ENCODE measurements at places on chromosomes 6 and 20.

- no peak for DNase-seq
These were observed 21.7 kb upstream of the DAAM2 start for GRCh38 chr6:39770446-39770845.

DNA sequence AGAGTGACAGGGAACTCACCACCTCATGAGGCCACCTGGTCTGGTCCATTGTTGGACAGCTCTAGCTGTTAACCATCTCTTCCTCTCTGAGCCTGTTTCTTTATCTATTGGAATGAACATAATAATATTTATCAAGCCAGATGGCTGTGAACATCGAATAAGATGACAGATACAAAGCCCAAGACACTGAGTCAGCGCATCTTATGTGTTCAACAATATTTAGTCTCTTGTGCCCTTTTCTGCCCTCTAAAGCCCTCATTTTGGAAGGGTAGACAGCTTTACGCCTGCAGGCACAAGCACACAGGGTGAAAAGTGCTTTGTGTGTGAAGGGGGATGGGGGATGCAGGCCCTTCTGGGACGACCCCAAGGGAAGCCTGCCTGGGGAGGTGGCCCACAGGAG lies 164.0 kb downstream of the GRM4 start:
- DNase-seq, result no peak

DNA sequence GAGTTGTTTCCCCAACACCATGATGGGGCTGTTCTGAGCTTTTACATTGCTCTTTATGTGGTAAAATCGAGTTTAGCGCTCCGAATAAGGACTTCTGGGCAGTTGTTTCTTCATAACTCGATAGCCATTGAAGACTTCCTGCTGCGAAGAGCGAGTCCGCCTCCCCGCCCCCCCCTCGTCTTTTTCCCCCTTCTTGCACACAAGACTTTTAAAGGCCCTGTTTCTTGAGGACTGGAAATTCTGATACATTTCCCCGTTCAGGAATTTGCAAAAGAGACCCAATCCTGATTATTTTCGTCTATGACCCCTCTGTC lies 1.5 kb upstream of the CITED2 start:
- no peak for DNase-seq

DNA sequence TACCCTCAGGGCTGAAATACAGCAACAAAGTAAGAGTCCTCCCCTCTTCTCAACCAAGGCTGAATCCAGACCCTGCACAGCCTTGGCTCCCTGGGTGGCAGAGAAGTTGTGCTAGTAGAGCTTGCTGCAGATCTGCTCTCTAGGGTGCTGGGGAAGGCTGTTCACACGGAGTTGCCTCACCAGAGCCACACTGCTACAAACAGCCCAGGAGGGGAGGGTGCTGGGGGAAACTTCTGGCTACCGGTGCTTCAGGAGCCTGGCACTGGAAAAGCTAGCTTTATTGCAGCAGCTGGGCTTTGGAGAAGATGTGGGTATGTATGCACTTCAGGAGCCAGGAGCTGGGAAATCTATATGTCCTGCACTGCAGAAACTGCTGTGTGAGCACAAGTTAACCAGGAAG lies 37.6 kb upstream of the SUPT3H start:
- DNase-seq, result peak; percentile 9

DNA sequence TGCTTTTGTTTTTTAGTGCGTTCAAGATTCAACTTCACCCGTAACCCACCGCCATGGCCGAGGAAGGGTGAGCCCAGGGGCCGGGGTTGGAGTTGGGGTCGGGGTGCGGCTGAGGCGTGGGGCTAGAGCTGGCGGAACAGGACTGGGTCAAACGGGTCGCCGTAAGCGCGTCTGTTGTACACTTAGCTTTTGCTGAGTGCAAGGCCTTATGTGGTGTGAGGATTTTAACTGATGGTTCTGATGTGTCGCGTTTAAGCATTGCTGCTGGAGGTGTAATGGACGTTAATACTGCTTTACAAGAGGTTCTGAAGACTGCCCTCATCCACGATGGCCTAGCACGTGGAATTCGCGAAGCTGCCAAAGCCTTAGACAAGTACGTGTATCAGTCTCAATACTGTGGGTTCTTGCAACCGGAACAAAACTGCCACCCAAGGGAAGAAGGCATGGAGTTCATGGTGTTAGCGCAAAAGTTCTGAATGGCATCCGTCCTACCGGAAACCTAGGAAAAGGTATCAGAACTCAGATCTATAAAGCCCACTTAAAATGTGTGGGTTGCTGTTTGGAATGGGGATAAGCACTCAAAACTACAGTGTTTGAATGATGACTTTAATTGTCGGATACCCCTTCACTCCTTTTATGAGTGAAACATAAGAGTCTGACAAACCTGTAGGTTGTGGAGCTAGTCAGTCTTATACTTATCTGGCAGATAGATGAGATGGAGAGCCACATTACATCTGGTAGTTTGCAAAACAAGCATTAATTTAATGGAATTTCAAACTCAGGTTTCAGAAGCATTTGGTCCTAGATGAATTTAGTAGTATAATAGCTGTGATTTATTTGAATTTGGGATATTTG lies 574 bp downstream of the RPS12 start:
- no peak for DNase-seq

DNA sequence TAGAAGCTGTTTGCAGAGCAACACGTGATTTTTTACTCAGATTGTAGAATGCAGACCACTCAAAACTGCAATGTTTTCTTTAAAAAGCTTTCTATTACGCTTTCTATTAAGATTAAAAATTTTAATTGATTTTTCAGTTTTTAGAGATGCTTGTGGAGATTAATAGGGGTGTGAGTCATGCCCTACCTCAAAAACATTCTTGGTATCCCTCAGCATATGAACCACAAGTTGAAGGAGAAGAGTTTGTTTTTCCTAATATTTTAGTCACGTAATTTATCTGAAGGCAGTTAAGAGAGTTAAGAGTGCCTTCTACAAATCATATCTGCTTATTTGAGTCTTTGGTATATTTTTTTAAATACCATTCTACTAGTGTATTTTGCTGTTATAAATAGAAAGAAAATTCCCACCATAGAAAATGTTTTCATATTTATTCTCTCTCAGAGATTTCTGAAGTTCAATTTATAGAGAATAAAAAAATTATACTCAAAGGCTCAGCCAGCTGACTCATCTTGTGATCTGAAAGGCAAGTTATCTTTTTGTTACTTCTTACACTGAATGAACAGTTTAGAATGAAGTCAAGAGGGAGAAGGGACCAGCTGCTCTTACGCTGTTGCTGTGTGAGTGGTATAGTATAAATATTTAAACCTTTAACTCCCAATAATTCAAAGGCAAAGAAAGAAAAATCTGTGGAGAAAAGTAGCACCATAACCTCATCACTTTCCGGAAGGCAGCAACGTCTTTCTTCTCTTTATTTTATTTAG lies 7.6 kb downstream of the RIPOR2 start:
- no peak for DNase-seq

- DNase-seq, result no peak
These were observed 1.4 kb upstream of the NRN1 start for GRCh38 chr6:6008089-6008647.

DNA sequence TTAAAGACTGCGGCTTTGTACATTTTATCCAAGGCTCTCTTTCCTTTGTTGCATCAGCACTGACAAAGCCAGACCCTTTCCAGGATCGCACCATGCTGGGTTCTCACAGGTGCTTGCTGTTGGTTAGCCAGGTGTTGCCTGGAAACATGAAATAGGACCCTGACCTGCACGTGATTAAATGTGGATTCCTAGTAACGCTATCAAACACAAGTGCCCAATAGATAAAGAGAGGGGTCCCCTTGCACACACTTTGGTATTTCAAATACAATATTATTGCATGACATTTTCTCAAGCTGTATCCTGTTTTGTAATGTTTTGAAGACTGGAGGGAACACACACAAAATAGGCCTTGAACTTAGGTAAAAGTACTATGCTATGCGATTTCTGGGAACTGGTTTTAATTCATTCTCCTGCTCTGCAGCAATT lies 73.3 kb downstream of the AKAP12 start:
- no peak for DNase-seq

DNA sequence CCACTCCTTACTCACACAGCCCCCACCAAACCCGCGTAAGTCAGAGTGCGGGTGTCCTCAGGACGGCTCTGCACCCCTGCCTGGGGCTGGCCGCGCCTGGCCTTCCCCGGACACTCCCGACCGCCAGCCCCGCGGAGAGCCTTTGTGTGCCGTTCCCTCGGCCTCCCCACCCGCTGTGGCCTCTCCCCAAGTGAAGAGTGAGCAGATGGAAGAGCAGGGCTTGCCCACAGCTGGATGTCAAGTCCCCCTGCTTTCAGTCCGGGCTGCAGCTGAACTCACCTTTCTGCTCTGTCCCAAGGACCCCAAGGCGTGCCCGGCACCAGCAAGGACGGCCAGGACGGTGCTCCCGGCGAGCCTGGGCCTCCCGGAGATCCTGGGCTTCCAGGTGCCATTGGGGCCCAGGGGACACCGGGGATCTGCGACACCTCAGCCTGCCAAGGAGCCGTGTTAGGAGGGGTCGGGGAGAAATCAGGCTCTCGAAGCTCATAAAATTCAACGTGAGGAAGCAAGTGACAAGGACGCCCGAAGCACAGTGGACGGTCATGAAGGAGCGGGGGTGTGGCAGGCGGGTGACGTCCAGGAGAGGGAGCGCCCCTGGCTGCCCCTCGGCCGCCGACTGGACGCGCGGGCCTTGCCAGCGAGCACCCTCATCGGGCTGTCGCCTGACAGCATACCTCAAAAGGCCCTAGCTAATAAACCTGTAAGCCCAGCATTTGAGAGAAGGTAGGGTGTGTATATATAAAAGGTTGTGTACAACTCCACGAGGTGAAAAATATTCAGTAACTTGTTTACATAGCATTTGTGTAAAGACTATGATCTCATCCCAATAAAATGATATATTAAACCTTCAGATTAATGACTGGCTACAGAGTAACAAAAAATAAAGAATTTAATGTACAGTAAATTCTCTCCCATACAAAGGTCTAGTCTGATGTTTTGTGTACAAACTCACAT lies 21.1 kb downstream of the TCFL5 start:
- DNase-seq, result no peak

DNA sequence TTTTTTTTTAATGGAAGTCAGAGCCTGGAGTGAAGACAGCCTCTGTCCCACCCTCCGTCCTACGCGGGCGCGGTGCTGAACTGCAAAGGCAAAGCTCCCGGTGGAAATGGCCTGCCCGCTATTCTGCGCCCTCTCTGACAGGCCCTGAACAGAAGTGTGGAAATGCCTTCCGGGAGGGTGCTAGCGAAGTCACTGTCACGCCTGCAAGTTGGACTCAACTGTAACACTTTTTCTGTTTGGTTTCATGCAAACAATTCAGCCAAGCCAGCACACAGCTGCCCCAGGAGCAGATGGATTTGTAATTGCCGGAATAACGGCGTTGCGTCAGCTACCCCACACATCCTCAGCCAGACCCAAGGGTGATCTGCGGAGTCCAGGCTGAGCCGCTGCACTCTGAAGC lies 107.6 kb downstream of the PSMB1 start:
- DNase-seq, result no peak

GRCh38 chr6:37127961-37128862 lies 41.7 kb upstream of the PIM1 start:
- no peak for DNase-seq

- no peak for DNase-seq
These were observed 22.5 kb upstream of the CST3 start for GRCh38 chr20:23659989-23660837.

DNA sequence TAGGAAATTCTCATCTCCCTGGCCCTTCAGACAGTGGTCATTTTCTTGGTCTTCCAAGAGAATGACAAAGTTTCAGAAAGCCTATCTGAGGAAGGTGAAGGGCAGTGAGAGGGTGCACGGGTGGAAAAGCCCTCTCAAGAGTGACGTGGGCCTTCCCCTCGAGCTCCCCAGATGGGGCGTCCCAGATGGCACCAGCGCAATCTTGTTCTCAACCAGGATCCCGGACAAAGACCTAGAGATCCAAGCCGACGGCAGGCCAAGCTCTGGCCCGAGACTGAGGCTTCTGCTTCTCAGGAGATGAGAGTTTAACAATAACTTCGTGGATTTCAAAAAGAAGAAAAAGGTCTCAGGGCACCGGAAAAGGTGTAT lies 797 bp upstream of the ZNF133 start:
- no peak for DNase-seq

- no peak for DNase-seq
These were observed 542 bp downstream of the ATP5F1E start for GRCh38 chr20:59031564-59032022.

DNA sequence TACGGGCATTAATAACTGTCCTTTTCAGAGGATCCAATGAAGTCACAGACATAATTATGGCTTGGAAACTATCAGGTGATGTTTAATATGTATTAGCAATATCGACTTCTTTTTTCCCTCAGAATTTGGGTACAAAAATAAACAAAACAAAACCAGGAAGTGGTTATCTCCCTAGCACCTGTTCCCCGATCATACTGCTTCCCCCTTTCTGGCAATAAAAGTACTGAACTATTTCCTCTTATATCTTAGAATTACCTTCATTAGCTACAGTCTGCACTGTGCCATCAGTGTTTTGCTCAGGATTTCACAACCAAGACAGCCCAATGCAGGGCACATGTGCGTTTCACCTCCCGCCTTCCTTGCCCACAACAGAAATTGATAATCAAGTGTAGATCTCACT lies 216.9 kb upstream of the BTBD3 start:
- DNase-seq, result no peak

- DNase-seq, result no peak
These were observed 173.3 kb upstream of the TNFAIP3 start for GRCh38 chr6:137693711-137694110.

DNA sequence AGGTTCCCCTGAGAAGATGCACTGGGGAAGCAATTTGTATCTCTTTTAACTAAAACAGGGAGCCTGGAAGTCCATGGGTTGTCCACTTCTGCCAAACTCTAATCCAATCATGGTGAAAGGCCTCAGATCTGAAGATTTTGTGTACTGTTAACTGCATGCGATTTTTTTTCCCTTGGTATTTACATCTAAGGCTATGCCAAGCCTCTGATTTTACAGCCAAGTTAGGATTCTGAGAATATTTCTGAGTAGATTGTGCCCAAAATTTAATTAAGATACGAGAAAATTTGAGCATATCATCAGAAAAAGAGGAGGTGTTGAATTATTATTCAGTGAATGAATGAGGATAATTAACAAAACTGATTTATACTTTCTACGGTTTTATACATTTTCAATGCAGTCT lies 34.0 kb downstream of the BTBD3 start:
- no peak for DNase-seq

GRCh38 chr6:24766680-24767462 lies 7.9 kb upstream of the GMNN start:
- DNase-seq, result no peak

GRCh38 chr20:13723011-13723410 lies 61.7 kb downstream of the ESF1 start:
- DNase-seq, result no peak

- no peak for DNase-seq
These were observed 707 bp downstream of the MAN1A1 start for GRCh38 chr6:119348748-119349360.

DNA sequence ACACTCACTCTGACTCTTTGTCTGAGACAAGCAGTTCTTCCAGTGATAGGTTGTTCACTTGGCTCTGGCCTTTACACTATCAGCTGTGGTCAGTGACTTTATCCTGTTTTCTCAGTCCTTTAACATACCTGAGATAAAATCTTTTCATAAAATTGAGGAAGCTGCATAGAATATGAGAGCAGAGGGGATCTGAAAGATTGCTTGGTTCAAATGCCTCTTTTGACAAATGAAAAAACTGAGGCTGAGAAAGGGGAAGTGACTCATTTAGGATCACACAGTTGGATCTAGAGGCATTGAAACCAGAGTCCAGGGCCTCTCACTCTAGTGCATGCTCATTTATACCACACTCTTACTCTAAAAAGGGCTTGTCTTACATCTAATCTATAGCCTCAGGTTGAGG lies 277.0 kb upstream of the TBX18 start:
- DNase-seq, result no peak

- DNase-seq, result no peak
These were observed 49.4 kb downstream of the ANKRD60 start for GRCh38 chr20:58179083-58179431.
